ENCODE measurements at places on chromosomes 7 and 10.
A peak's percentile ranks its signal among the peaks of the same experiment; 100 is the strongest.

GRCh38 chr7:140674899-140675701 is 2.4 kb downstream of the ADCK2 start:
- DNase-seq, result peak; percentile 87

DNA sequence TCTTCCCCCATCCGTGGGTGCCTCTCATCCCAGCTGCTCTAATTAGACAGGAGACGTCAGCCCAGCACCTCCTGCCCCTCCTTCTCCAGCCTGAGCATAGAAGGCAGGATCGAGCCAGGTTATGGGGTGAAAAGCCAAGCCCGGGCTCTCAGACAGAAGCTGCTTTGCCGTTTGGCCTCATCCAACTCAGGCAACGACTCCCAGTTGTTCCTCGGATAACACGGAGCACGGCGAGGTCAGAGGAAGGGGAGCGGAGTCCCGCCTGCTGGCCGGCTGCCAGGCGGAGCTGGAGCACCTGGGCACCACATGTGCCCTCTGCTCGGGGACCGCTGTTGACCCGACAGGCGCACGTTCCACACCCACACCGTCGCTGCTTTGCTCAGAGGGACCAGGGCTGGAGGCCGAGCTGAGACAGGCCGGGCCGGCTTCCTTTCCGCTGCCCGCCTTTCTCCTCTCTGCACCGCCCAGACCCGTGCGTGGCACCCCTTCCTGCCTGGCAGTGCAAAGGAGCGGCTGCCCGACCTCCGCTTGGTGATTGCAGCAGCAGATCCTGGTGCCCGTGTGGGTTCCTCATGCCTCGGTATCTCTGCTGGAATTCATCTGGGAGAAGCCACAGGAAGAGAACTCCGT is 21.6 kb upstream of the UNCX start:
- no peak for DNase-seq

DNA sequence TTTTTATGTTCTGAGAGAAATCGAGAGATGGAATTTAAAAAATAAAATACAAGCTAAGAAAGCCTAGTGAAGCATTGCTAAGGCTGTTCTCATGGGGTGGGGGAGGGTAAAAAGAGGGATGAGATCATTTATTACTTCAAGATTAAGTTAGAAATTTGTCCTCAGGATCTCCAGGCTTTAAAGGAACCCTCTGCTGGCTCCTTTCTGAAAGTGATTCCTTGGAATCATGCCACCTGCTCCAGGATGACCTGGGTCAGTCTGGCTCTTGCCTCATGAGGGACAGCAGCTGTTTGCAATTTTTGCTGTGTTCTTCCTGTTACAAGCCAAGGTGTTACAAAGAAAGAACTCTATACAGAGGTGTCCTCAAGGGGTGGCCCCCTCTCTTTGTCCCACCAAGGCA is 69.8 kb downstream of the CDK1 start:
- no peak for DNase-seq

DNA sequence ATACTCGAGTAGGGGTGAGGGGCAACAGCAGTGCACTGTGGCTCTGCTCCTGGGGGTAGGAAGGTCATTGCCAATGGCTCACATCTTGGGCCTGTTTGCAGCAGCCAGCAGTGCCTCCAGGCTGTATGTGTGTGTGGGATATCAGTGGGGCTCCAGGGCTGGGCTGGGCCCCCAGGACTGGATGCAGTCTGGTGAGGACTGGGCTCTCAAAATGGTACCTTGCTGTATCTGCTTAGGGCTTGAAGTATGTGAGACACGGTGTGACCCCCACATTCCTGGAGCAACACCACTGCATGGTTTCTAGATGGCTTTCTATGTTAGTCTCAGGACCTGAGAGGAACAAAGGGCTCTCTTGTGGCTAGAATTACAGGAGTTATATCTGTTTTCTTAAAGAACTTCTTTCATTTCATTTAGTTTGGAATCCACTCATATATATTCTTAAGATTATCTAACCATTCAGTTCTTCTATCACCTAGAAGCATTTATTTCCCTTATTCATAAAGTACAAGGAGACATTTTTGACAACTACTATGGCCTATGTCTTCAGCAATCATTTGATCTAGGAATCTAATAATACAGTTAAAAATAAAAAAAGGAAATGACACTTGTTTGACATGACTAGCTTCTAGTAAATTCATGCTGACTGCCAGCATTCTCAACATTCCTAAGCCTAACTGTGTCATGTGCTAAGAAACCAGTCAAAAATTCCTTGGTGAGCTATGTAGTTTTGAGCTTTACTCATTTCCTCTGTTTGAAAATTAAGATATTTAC is 443.2 kb upstream of the SEMA3A start:
- DNase-seq, result no peak

GRCh38 chr7:31488562-31489203 is 25.2 kb upstream of the ITPRID1 start:
- DNase-seq, result peak; percentile 3

GRCh38 chr10:65861249-65861648 is 1064.6 kb upstream of the LRRTM3 start:
- DNase-seq, result no peak

DNA sequence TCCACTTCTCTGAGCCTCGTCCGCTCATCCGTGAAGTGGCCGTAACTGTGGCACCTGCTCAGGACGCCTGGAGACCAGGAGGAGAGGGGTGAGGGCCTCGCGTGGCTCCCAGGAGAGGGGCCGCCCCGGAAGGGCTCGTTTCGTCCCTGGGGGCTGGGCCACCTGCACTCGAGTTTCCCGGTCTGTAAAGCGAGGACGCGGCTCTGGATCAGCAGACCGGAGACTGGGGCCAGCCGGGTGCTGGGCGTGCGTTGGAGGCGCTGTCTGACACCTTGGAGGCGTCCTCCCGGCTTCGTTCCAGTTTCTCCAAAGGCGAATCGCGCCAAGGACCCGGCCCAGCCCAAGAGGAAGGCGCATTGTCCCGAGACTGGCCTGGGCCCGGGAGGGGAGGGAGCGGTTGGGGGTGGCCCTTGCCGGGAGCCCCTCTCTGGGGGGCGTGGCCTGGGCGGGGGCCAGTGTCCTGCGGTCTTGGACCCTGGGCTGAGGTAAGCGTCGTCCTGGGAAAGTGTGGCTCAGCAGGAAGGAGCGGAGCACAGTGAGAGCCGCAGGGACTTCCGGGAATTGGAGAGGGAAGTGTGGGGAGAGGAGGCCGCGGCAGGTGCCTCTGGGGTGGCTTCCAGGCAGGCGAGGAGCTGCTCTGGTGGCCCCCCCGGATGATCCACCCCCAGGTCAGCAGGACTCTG is 89.6 kb downstream of the FOXL3 start:
- no peak for DNase-seq

GRCh38 chr7:105250239-105250638 is 138.5 kb downstream of the SRPK2 start:
- no peak for DNase-seq

DNA sequence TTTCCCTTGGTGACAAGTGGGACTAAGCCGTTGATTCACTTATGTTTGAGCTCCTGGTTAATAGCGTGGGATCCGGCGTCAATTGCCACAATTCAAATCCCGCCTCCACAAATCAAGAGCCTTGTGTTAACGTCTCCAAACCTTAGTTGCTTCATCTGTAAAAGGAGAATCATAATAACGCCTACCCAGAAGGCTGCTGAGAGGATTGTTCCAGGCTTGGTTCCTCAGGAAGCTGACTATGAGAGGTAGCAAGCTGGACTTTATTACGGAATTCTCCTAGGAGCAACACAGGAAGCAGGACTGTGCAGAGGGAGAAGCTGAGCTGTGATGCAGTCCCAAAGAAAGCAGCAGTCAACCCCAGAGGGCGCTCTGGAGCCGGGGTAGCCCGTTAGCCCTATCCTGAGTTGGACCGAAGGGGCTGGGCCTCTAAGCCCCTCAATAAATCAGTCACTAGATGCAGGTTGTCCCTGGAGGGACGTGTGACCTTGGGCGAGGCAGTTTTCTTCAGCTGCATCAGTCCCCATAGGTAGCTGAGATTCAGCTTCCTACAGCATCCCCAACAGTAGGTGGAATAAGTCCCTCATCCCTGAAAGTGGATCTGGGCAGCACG is 6.9 kb upstream of the BAG3 start:
- DNase-seq, result no peak

- DNase-seq, result no peak
These were observed 363.2 kb downstream of the REEP3 start for GRCh38 chr10:63884426-63884825.

GRCh38 chr7:108408296-108408991 is 47.8 kb downstream of the NRCAM start:
- DNase-seq, result no peak

DNA sequence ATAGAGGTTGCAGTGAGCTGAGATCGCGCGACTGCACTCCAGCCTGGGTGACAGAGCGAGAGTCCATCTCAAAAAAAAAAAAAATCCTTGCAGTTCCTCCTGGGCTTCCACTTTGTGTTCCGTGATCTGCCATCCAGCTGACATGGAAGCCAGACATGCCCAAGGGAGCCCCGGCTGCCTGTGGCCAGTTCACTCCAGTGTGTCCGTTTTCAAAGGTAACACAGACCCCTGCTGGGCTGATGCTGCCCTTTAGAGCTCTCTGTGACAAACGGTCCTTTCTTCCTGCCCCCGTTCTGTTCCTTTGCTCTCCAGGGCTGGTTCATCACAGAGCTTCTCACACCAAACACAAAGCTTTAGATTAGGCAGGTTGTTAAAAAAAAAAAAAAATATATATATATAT is 130.8 kb downstream of the CUL2 start:
- no peak for DNase-seq

DNA sequence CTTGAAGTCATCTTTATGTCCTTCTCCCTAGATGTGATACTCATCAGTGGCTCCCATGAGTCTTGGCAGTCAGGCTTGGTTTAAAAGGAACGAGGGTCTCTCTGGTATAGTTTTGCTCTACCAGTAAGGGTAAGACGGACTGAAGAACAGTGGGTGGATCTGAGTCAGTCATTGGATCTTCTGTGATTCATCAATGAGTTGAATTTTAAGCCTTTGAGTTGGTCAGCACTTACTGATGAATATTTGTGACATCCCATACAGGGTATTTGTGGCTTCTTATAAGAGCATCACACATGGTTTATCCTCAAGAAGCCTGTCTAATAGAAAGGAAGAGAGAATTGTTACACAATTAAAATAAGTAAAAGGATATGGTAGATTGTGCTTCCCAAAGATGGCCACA is 87.3 kb upstream of the NAMPT start:
- no peak for DNase-seq
